Cardiac muscle cell (in vitro differentiated cells and primary cell): ENCODE measurements at places on chromosomes 2 and 18. TPM values are rescaled to one million over a fixed set of nuclear protein-coding genes. Genes with fewer than 3 reads are reported as not detected.

DNA sequence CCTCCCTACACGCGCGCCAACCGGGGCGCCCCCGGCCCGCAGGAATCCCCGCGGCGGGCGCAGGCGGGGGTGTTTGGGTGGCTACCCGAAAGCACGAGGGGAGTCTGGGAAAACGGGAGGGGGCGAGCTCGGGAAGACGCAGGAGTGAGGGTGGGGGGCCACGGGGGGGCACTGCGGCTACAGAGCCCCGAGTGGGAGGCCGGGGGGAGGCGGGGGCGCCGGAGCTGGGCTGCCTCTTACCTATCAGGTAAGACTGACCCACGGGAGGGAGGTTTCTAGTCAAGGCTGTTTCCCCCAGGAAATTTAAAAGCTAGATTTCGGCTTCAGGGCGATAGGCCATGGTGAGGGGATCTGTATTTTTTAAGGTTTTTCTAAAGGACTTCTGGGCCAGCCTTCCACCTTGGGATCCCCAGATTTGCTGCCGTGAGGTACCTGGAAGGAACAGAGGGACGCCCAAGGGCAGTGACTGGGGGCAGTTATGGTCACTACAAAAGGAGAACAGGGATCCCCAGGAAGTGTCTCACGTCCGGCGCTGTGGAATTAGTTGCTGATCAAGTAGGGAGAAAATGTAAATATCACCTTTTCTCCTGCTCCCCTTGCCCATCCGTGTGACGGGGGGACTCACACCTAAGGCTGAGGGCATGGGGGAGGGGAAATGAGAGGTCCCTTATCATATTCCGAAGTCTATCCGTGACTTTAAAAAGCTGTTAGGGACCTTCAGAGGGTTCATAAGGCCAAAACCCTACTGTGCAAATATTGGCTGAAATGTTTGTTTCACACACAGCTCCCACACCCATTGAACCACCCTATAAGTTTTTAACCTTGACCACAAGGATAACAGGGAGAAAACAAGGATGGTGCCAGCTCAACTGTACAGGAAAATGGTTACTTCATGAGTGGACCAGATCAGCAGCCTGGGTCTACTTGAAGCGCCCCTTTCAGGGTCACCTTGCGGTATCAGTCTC lies 638 bp upstream of the IRS1 start:
- H3K4me1 ChIP-seq: peaks cover 10% of the 10 kb centered on the region
- H3K27me3 ChIP-seq: no peaks in the 10 kb centered on the region
- peak overlapping the region; percentile 92 for H3K4me3 ChIP-seq

GRCh38 chr2:149738767-149739166 lies 151.2 kb upstream of the MMADHC start:
- H3K27ac ChIP-seq: no peak overlapping the region
- no peaks in the 10 kb centered on the region for H3K36me3 ChIP-seq
- H3K4me3 ChIP-seq: no peak overlapping the region
- peaks cover 10% of the 10 kb centered on the region for H3K4me1 ChIP-seq
- no peak for DNase-seq

- peaks cover 8% of the 10 kb centered on the region for H3K4me1 ChIP-seq
- H3K27me3 ChIP-seq: peaks cover 100% of the 10 kb centered on the region
- no peak overlapping the region for H3K27ac ChIP-seq
- no peak overlapping the region for H3K4me3 ChIP-seq
- no peaks in the 10 kb centered on the region for H3K36me3 ChIP-seq
These were observed 903 bp upstream of the EVX2 start for GRCh38 chr2:176084611-176085119.

DNA sequence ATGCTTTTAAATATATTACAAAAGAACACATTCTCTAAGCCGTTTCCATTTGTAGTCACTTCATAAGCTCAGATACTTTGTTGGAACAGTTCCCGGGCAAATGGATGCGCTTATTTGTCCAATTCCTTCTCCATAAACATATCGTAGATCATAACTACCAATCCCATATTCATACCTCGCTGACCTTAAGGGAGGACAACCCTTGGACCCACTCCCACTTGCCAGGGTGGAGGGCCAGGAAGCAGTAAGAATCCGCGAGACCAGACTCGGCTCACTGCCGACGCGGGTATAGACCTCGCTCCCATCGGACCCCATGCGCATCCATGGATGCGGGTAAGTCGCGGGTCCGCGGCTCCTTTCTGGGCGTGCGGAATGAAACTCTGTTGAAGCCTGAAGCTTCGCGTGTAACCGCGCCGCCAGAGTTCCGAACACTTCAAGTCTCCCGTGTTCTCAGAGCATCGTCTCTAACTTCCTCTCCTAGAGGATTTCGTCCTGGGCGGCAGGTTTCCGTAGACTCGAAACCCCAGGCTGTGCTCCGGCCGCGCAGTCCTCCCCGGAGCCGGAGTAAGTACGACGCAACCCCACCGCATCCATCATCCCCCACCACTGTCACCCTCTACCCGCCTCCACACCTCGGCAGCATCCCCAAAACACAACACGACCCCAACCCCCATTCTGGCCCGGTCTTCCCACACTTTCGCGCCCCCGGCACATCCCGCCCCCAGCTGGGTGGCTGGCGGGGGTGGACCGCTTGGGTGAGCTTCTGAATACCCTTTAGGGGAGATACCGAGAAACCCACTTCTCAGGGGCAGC lies 1.1 kb downstream of the DSC3 start:
- H3K27me3 ChIP-seq: peaks cover 77% of the 10 kb centered on the region
- DNase-seq: peak; percentile 34
- no peak overlapping the region for H3K27ac ChIP-seq
- H3K4me1 ChIP-seq: no peaks in the 10 kb centered on the region
- H3K36me3 ChIP-seq: no peaks in the 10 kb centered on the region
- peak overlapping the region; percentile 34 for H3K4me3 ChIP-seq

DNA sequence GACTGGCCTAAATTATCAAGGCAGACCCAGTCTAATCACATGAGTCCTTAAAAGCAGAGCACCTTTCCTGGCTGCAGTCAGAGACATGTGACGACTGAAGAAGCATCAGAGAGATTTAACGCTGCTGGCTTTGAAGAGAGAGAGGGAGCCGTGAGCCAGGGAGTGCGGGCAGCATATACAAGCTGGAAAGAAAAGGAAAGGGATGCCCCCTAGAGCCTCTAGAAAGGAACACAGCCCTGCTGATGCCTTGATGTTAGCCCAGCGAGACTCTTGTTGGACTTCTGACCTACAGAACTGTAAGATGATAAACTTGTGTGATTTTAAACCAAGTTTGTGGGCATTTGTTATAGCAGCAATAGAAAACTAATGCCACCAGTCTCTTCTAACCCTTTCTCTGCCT lies 58.1 kb downstream of the HEATR5B start:
- H3K27me3 ChIP-seq: no peaks in the 10 kb centered on the region
- no peak for DNase-seq
- peaks cover 10% of the 10 kb centered on the region for H3K36me3 ChIP-seq
- peaks cover 10% of the 10 kb centered on the region for H3K4me1 ChIP-seq
- H3K27ac ChIP-seq: no peak overlapping the region

- H3K4me1 ChIP-seq: peaks cover 6% of the 10 kb centered on the region
- DNase-seq: peak; percentile 75
- H3K4me3 ChIP-seq: no peak overlapping the region
- no peaks in the 10 kb centered on the region for H3K27me3 ChIP-seq
- H3K36me3 ChIP-seq: no peaks in the 10 kb centered on the region
These were observed 165.4 kb downstream of the TCF4 start for GRCh38 chr18:55422456-55423180.

GRCh38 chr2:136236019-136236418 lies 118.1 kb upstream of the CXCR4 start:
- no peak overlapping the region for H3K27ac ChIP-seq
- peak; percentile 60 for DNase-seq
- H3K27me3 ChIP-seq: no peaks in the 10 kb centered on the region
- peaks cover 4% of the 10 kb centered on the region for H3K4me1 ChIP-seq

DNA sequence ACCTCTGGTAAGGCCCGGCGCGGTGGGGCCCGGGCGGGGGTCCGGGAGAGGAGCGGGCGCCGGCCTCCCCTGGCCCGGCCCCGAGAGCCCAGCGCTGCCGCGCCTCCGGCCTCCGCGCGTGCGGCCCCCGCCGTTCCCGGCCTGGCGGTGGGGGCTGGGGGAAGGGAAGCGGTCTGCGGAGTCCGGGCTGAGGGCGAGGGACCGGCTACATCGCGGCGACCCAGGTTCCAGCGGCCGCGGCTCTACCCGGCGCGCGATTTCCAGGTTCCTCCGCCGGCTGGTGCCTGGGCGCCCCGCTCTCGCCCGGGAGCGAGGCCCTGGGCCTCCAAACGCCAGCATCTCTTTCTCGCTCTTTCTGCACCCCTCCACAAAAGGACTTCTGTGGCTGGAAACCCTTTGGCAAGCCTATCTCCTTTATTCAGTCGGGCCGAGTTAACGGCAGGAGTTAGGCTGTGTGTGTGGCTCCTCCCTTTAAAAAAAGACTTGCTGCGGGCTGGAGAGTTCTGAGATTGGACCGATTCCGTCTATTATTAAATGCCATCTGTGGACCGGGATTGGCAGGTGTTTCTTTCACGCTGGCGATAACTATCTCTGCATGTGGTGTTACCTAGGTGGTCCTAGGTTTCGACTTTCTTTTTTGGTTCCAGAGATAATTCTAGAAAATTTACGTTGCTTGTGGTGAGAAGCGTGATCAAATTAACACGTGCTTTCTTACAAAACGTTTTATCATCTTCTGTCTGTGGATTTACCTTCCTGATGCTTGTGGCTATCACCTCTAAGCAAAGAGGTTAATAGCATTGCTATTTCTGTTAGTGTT lies 592 bp downstream of the ME2 start:
- peak overlapping the region; percentile 67 for H3K4me3 ChIP-seq
- H3K27me3 ChIP-seq: no peaks in the 10 kb centered on the region
- H3K27ac ChIP-seq: peak overlapping the region; percentile 84
- no peaks in the 10 kb centered on the region for H3K4me1 ChIP-seq
- H3K36me3 ChIP-seq: no peaks in the 10 kb centered on the region

GRCh38 chr18:6886797-6887330 lies 157.3 kb downstream of the ARHGAP28 start:
- no peaks in the 10 kb centered on the region for H3K36me3 ChIP-seq
- H3K27me3 ChIP-seq: no peaks in the 10 kb centered on the region
- H3K4me3 ChIP-seq: no peak overlapping the region
- no peak for DNase-seq
- H3K27ac ChIP-seq: no peak overlapping the region
- peaks cover 4% of the 10 kb centered on the region for H3K4me1 ChIP-seq

DNA sequence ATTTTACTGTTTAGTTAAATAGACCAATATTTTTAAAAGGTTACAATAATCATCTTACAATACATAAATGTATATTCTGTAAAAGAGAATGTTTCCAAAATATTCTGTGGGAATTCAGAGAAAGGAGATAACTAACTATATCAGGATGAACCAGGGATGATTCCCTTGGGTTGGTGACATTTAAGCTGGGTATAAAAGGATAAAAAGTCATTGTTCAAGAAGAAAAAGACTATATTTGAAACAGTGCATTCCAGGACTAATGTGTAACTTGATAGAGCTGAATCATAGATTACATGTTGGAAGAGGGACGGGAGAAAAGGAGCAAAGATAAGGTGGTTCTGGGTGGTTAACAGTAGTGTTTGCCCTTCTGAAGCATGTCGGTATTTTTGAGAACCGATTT lies 10.1 kb downstream of the RASGRP3 start:
- H3K27me3 ChIP-seq: no peaks in the 10 kb centered on the region
- H3K27ac ChIP-seq: no peak overlapping the region
- no peak for DNase-seq
- no peak overlapping the region for H3K4me3 ChIP-seq
- H3K4me1 ChIP-seq: no peaks in the 10 kb centered on the region

GRCh38 chr18:57744211-57744694 lies 58.9 kb downstream of the ATP8B1 start:
- H3K27ac ChIP-seq: no peak overlapping the region
- DNase-seq: no peak
- H3K36me3 ChIP-seq: no peaks in the 10 kb centered on the region
- H3K27me3 ChIP-seq: no peaks in the 10 kb centered on the region

GRCh38 chr18:25827961-25828561 lies 262.4 kb downstream of the SS18 start:
- no peak overlapping the region for H3K4me3 ChIP-seq
- H3K27me3 ChIP-seq: no peaks in the 10 kb centered on the region
- H3K36me3 ChIP-seq: no peaks in the 10 kb centered on the region
- H3K4me1 ChIP-seq: peaks cover 27% of the 10 kb centered on the region
- H3K27ac ChIP-seq: no peak overlapping the region

GRCh38 chr2:38933653-38934052 lies 44.0 kb downstream of the ARHGEF33 start:
- no peaks in the 10 kb centered on the region for H3K27me3 ChIP-seq
- no peak for DNase-seq
- peaks cover 11% of the 10 kb centered on the region for H3K4me1 ChIP-seq
- H3K4me3 ChIP-seq: no peak overlapping the region

- no peak for DNase-seq
- H3K4me1 ChIP-seq: no peaks in the 10 kb centered on the region
- no peaks in the 10 kb centered on the region for H3K36me3 ChIP-seq
- no peak overlapping the region for H3K27ac ChIP-seq
- H3K27me3 ChIP-seq: no peaks in the 10 kb centered on the region
- no peak overlapping the region for H3K4me3 ChIP-seq
These were observed 845.3 kb upstream of the GCFC2 start for GRCh38 chr2:76556018-76556417.

DNA sequence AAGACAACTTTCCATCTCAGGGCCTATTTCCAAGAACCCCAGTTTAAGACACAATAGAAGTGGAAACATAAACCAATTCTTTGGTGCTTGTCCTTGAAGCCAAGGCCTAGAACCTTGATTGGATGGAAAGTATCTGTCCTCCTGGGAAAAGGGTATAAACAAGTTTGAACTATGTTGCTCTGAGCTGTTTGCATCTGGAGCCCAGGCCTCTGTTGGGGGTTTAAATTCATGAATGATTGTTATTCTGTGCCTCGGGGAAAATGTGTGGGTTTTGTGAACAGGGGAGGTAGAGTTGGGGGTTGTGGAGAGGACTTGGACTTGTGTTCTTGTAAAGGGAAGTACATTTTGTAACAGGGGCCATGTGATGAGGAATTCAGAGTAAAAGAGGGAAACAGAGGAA lies 406.1 kb downstream of the SLC4A3 start:
- DNase-seq: no peak
- no peak overlapping the region for H3K4me3 ChIP-seq
- no peak overlapping the region for H3K27ac ChIP-seq
- H3K4me1 ChIP-seq: no peaks in the 10 kb centered on the region

- H3K27ac ChIP-seq: no peak overlapping the region
- DNase-seq: no peak
- no peaks in the 10 kb centered on the region for H3K27me3 ChIP-seq
These were observed 187.8 kb upstream of the MSH6 start for GRCh38 chr2:47595115-47595514.

DNA sequence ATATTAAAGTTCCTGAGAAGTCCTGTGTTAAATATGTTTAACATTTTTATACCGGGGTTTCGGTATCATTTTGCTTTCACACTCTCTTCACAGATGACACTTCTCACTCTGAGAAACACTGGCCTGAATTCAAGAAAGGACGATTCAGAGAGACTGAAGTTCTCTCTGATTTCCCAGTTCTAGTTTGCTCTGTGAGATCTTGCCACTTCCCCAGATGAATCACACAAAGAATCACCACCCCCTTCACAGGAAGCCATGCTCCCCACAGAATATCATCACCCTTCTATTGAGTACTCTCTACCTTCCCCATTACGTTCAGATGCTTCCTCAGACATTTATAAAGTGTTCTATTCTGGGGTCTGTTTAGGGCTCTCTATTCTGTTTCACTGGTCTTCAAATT lies 16.1 kb upstream of the CD207 start:
- DNase-seq: no peak
- no peaks in the 10 kb centered on the region for H3K4me1 ChIP-seq
- no peak overlapping the region for H3K4me3 ChIP-seq
- H3K27ac ChIP-seq: no peak overlapping the region

Gene KCTD1
- total RNA-seq: 20.2 and 23.1 TPM in 2 replicates

Gene HOXD13
- total RNA-seq: not detected in 2 replicates

Gene COPS8
- 99.7 and 155 TPM in 2 replicates for total RNA-seq

Gene INPP5D
- total RNA-seq: 3.5 and 6.8 TPM in 2 replicates

Gene GPBAR1
- 2.4 and 4.4 TPM in 2 replicates for total RNA-seq

Gene CHMP3
- total RNA-seq: 32.4 and 47.4 TPM in 2 replicates
